SK-N-SH (cell line): ENCODE measurements at places on chromosomes 13 and 19. TPM values are rescaled to one million over a fixed set of nuclear protein-coding genes. Genes with fewer than 3 reads are reported as not detected.

Gene ACER1
- not detected in 2 replicates for polyA plus RNA-seq

Gene ZNF577
- polyA plus RNA-seq: 6.8 and 9.6 TPM in 2 replicates

DNA sequence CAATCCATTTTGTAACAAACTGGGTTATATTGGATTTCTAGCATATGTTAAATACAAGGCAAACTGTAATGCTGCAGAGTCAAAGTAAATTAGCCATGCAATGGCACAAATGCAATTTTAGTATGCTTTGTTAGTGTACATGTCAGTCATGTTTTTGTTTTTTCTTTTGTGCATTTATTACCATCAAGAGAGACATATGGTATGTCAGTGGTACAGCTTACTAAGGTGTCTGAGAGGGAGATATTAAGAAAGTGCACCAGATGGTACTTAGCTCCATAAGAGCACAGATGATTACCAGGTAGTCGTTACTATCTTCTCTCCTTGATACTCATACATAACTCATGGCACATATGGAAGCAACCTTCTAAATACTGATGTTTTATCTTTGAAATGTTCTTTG lies 550.3 kb downstream of the GPC5 start:
- DNase-seq: no peak

Gene SLC25A23
- 9.4 and 10.9 TPM in 2 replicates for polyA plus RNA-seq

GRCh38 chr19:32303193-32303592 lies 42.2 kb upstream of the ZNF507 start:
- DNase-seq: no peak

Gene PLD3
- 449 and 511 TPM in 2 replicates for polyA plus RNA-seq

DNA sequence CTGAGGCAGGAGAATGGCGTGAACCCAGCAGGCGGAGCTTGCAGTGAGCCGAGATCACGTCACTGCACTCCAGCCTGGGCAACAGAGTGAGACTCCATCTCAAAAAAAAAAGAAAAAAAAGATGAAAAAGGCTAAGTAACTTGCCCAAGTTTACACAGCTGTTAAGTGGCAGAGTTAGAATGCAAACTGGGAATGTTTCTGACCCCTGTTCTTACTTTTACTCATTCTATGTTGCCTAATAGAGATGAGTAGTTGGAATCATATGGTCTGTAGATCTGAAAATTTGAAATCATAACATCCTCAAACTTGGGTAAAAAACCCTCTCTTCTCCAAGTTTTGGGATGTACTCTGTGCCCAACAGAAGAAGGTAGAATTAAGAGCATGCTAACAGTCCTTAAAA lies 235.8 kb upstream of the RFC3 start:
- no peak for DNase-seq

Gene ZNF20
- 1.8 and 1.9 TPM in 2 replicates for polyA plus RNA-seq

- no peak for DNase-seq
These were observed 4.4 kb upstream of the TBC1D4 start for GRCh38 chr13:75486146-75487062.

GRCh38 chr19:928471-929202 lies 2.8 kb downstream of the ARID3A start:
- DNase-seq: no peak

Gene ZNF541
- 0.08 TPM in 2 replicates for polyA plus RNA-seq

- DNase-seq: no peak
These were observed 462 bp upstream of the MPHOSPH8 start for GRCh38 chr13:19632915-19633478.

GRCh38 chr13:50627111-50627510 lies 216.4 kb downstream of the DLEU7 start:
- no peak for DNase-seq

DNA sequence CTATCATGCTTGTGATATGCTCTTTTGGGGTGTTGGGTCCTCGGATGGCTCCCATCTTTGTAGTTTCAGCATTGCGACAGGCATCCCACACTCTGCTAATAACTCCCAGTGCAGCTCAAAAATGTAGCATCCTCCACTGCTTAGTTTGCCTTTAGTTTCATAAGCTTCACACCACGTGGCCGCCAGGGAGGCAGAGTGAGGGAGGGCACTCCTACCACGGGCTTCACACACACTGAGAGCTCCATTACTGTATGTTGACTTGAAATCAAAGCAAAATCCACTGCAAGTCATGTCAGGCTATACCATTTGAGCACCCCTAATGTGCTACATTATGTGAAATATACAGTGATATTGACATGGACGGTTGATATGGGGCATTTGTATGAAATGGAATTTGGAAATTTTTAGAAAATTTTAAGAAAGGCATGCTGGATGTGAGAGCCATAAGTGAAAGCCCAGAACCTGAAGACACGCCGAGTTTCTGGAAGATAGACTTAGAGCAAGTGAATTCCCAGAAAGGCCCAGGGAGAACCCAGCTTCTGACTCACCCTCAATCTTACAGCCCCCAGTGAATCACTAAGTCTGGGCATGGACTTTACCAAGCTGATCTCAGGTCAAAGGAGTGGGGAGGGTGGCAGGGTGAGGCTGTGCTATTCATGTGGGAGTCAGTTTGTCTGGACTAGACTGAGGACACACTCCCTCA lies 94.1 kb downstream of the HSPH1 start:
- no peak for DNase-seq

Gene COL4A1
- 28.2 and 30.3 TPM in 2 replicates for polyA plus RNA-seq

Gene FBXW9
- 25.9 and 26.6 TPM in 2 replicates for polyA plus RNA-seq

Gene POSTN
- 577 and 1,227 TPM in 2 replicates for polyA plus RNA-seq

DNA sequence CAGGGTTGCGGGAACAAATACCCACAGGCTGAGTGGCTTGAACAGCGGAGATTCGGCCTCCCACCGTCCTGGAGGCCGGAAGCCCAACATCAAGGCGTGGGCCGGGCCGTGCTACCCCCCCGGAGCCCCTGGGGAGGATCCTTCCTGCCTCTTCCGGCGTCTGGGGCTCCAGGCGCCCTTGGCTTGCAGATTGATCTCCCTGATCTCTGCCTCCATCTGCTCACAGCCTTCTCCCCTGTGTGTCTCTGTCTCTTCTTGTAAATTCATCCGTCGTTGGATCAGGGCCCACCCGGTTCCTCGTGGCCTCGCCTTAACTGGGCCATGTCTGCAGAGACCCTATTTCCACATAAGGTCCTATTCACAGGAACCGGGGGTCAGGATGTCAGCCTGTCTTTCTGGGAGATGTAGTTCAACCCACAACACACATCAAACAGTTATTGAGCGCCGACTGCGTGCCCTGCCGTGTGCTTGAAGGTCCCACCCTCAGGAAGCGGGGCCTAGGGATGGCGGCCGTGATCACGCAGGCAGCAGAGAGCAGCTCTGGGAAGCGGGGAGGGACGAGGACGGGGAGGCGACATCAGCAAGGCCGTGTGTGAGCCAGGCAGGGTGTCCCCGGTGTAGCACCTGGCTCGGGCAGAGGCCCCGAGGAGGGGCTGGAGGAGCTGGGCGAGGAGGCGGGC lies 21.3 kb downstream of the HCN2 start:
- peak; percentile 87 for DNase-seq

- no peak for DNase-seq
These were observed 671.5 kb upstream of the PCDH20 start for GRCh38 chr13:62087124-62087523.

GRCh38 chr13:93818345-93818744 lies 591.7 kb downstream of the GPC6 start:
- no peak for DNase-seq

Gene B3GNT8
- polyA plus RNA-seq: not detected in 2 replicates

Gene CKM
- polyA plus RNA-seq: 0.05 TPM in 1 of 2 replicates, not detected in the other

DNA sequence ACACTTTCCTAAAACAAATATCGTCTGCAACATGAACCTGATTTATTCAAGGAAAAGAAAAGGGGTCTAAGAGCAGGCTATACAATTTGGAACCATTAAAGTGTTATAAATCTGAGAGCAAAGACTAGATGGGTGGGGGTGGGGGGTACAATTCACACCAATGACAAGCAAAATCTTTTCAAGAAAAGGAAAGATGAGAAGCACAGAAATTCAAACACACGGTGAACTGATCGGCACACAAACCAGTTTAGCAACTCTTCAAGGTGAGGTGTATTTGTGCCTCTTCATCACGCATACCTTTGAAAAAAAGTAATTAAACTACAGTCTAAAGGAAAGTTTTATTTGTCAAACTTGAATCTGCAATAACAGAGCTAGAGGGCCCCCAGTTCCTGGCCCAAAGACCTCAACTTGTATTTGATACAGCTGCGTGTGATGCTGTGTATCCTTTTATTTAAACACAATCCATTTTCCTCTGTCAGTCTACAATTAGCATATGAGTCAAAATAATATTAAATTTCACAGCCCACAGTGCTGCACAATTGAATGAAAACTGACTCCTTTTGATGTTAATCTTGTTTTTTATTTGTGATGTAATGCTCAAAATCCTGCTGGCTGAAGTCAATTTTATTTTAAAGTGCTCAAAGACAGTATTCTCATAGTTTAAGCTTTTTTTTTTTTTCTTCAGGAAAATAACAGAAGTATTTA lies 14.2 kb downstream of the EFNB2 start:
- no peak for DNase-seq

DNA sequence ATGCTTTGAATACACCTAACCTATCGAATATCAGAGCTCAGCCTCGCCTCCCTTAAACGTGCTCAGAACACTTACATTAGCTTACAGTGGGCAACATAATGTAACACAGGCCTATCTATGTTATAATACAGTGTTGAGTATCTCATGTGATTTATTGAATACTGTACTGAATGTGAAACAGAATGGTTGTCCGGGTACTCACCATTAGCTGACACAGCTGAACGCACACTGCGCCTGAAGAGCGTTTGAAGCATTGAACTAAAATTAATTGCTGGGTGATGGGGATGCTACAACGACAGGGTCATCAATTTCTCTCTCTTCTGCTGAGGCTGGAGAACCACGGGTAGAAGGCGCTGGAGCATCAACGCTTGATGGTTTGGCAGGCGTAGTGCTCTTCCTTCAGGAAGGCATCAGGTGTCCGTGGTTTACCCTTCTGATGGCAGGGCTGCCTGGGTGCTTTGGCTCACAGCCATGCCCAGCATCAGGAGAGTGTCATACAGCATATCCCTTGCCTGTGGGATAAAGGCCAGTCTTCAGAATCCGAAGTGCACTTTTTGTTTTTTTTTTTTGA lies 46.9 kb upstream of the UBE2L5 start:
- no peak for DNase-seq

Gene SRRM5
- 0.15 and 0.19 TPM in 2 replicates for polyA plus RNA-seq

Gene TBXA2R
- 0.78 and 0.92 TPM in 2 replicates for polyA plus RNA-seq

Gene KCNRG
- polyA plus RNA-seq: 0.97 and 1.1 TPM in 2 replicates

Gene PIBF1
- 3.6 and 3.9 TPM in 2 replicates for polyA plus RNA-seq

Gene BRME1
- 1.5 and 1.8 TPM in 2 replicates for polyA plus RNA-seq

GRCh38 chr19:55383279-55384130 lies 587 bp downstream of the TMEM238 start:
- DNase-seq: peak; percentile 88

Gene CNN1
- polyA plus RNA-seq: 4.6 and 6.6 TPM in 2 replicates

GRCh38 chr13:30805132-30805537 lies 69.8 kb downstream of the ALOX5AP start:
- no peak for DNase-seq

GRCh38 chr13:111668451-111668850 lies 348.0 kb downstream of the TEX29 start:
- DNase-seq: no peak

DNA sequence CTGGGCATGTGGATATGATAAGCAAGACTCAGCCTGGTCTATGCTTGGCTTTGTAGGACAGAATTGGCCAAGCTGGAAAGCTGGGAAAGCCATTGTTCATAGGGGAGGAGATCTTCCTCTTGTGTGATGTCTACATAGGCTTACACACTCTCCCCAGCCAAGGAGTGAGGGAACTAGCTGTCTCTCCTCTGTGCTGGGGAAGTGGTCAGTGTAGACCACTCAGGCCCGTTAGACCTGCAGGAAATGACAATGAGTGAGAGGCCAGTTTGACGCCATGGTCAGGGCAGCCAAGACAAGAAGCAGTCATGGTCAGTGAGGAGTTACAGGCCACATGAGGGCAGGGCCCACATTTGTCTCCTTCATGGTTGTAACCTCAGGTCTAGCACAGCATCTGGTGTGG lies 159.1 kb upstream of the KL start:
- no peak for DNase-seq
